ENCODE measurements at places on chromosomes 3 and 15.

GRCh38 chr15:63502843-63503738, 1.3 kb upstream of the USP3 start:
- DNase-seq = peak; percentile 82

GRCh38 chr3:149792452-149793270, at the start of gene ANKUB1:
Gene ANKUB1 (minus strand): TSS chr3:149792554. CDS start chr3:149792366, 188 bp downstream.
- no peak for DNase-seq

GRCh38 chr15:90873488-90873997, 5.2 kb downstream of the FURIN start:
- DNase-seq = no peak

- DNase-seq = no peak
Observed at GRCh38 chr15:81754078-81754477, 291.7 kb downstream of the MEX3B start.

GRCh38 chr3:38226273-38226672, 39.3 kb upstream of the SLC22A13 start:
- no peak for DNase-seq

GRCh38 chr3:40118091-40118490, 191.4 kb upstream of the EIF1B start:
- no peak for DNase-seq

GRCh38 chr3:163175970-163176369, 1679.4 kb downstream of the OTOL1 start:
- DNase-seq = no peak

DNA sequence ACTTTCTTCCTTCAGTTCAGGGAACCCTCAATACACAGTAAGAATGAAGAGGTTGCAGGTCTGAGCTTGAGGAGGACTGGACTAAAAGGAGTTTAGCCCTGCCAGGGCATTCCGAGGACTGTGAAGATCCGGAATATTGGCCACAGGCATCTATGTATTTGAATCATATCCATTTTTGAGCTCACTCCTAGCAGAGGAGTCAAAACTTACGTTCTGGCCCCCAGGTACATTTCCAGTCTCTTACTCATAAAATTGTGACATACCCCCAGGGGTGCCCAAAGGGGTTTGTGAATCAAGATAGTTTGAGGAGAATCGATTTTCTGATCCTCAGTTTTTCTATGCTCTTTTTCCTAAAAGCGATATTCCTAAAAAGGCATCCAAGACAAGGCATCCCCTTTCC, 27.6 kb upstream of the SRP14 start:
- no peak for DNase-seq

DNA sequence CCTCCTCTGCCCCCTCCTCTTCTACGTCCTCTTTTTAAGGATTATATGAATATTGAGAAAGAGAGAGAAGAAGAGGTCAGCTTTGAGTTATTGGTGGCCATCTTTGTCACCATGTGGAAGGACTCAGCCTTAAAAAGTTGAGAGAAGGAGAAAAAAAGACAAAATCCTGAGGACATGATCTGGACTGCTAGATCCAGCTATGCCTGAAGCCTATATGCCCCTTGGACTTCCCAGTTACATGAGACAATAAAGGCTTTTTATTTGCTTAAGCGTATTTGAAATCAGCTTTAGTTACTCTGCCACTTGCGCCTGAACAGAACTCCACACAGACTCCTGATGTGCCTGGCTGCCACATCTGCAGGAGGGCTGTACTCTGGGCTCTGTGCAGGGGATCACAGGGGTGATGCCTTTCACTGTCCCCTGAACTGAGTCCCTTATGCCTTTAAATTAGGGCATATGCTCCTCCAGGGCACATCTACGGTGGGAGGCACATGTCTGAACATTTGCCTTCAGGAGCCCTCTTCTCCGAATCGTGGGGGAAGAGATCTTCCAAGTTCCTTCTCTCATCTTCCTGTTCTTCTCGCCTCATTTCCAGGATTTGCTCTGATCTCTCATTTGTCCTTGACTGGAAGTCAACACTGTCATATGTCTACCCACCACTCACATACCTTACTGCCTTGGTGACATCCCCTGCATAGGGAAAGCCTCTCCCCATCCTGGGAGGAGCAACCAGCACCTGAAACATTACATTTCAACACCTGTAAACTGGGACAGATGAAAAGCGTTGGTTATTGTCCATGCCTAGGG, 14.0 kb upstream of the PLA2G4E start:
- DNase-seq = no peak

DNA sequence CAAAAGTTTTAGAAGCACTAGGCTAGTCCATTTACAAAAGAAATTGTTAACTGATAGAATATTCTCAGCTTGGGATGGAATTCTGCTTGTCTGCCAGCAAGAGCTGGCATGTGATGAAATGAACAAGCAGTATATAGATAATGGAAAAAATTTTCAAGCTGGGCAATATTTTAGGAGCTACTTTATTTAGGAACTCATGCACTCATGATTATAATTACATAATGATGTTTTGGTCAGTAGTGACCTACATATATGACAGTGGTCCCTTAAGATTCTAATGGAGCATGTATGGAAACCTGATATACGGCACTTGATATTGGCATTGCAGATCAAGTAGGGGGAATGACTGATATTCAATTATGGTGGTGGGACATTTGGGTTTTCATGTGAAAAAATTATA, 6.1 kb downstream of the EAF1 start:
- DNase-seq = no peak

DNA sequence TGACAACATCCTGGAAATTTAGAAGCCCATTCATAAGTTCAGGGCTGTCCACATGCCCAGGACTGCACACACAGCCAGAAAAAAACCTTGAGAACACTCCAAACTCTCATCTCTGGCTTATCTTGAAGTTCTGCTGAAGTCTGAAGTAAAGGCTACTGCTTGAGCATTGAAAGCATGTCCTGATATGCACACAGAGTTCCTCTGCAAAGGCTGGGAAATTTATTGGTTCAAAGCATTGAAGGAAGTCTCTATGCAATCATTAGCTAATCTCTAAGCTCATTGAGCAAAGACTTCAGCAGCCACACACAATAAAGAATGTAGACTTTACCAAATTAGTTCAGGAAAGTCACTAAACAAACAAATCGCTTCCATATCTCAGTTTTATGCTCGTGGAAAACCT, 162.0 kb upstream of the STT3B start:
- no peak for DNase-seq

DNA sequence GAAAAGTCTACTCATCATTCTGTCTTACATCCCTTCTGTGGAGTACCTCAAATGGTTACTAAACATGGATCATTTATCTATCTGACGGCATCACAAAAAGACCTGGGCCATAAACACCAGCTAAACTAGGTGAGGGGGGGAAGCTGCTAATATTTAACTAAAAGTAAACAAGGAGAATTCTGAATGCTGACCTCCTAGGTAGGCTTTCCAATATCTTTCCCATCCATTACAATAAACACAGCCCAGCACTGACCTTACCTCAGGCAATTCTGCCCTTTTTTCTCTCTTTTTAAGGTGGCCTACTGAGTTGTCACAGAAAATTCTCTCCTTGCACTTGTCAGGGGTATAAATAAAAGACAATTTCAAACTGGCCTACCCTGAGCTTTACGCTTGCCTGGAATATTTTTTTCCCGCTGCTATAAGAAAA, 33.1 kb downstream of the USF3 start:
- DNase-seq = no peak

DNA sequence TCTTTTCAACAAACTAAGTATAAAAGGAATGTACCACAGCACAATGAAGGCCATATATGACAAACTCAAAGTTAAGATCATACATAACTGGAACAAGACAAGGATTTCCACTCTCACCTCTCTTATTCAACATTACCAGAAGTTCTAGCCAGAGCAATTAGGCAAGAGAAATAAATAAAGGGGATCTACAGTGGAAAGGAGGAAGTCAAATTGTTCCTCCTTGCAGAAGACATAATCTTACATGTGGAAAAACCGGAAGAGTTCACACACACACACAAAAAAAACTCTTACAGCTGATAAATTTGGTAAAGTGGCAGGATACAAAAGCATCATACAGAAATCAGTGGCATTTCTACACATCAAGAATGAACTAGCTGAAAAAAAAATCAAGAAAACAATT, 277.9 kb downstream of the MCTP2 start:
- DNase-seq = no peak

GRCh38 chr15:48547286-48547685, 98.2 kb downstream of the FBN1 start:
- DNase-seq = no peak

GRCh38 chr3:59695860-59696259, 646.0 kb upstream of the CFAP20DC start:
- DNase-seq = no peak

DNA sequence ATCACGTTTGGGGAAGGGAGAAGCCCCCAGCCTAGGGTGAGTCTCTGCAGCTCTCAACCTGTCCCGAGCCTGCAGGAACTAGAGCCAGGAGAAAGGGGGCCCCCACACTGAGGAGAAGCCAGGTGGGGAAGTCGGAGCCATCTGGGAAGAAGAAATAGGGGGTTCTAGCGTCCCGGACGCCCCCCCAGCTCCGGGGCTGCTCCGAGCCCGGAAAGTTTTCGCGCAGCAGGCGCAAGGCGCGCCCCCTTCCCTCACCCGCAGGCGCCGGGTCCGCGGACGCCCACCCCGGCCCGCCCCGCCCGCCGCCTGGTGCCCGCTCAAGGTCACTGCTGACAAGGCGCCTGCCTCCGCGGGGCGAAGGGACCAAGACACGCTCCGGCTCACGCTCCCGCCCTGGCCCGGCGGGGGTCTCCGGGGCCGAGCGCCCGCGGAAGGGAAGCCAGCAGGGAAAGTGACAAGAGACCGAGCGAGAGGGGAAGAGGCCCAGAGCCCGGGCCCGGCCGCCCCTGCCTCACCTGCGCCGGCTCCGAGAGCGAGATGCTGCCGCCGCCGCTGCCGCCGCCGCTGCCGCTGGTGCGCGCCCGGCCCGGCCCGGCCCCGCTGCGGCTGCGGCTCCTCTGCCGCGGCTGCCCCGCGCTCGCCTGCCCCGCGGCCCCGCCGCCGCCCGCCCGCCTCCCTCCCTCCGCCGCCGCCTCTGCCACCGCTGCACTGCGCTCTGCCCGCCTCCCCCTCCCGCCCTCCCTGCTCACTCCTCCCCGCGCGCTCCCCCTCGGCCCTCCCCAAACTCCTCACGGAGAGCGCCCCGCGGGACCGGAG, 108.4 kb upstream of the SLC6A11 start:
- DNase-seq = no peak

DNA sequence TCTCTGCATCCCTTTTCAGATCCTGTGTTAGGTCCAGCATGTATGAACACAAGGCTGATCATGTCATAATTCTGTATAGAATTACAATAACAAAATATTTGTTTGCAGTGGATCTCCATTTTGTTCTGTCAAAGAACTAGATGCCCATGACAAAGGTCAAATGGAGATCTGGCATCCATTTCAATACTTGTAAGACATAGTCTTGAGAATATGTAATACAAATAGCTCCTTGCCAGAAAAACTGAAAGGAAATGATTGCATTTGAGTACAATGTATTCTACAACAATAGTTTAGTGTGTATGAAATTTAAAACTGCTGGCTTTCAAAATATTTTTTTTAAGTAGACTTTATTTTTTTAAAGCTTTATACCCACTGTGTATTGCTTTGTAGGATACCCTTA, 101.1 kb downstream of the CMSS1 start:
- no peak for DNase-seq

- no peak for DNase-seq
Observed at GRCh38 chr3:195878424-195879274, 29.7 kb downstream of the TNK2 start.

GRCh38 chr3:197883541-197883940, 66.4 kb upstream of the RPL35A start:
- no peak for DNase-seq

DNA sequence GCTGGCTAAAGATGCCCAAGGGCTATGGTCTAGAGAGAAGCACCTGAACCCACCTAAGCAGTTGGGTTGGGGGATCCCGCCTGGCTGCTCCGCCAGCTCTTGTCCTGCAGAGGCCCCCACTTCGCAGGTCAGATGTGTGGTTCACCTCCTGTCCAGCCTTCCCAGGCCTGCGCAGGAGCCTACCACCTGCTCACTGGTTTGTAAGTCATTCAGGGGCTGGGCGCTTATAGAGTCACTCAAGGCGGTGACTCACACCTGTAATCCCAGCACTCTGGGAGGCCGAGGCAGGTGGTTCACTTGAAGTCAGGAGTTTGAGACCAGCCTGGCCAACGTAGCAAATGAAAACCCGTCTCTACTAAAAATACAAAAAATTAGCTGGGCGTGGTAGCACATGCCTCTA, 3.9 kb upstream of the FURIN start:
- DNase-seq = no peak

- no peak for DNase-seq
Observed at GRCh38 chr3:187713504-187713903, 11.1 kb upstream of the RTP2 start.

GRCh38 chr3:59994732-59995304, 945.0 kb upstream of the CFAP20DC start:
- no peak for DNase-seq

DNA sequence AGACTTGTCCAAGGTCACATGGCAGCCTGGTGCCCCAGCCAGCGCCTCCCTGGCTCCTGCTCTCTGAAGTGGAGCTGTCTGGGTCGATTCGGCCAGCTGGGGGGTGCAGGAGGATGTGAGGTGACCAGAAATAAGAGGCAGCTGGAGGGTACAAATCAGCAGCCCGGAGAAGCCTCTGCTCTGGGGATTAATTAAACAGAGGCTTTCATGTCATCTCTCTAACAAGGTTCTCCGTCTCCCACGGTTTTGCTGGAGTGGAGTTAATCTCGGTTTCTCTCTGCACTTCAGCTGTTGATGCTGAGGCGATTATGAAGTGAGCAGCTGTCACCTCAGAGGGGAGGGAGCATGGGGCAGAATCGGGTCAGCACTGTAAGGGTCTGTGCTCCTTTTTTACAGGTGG, 236.8 kb downstream of the TLE3 start:
- no peak for DNase-seq

DNA sequence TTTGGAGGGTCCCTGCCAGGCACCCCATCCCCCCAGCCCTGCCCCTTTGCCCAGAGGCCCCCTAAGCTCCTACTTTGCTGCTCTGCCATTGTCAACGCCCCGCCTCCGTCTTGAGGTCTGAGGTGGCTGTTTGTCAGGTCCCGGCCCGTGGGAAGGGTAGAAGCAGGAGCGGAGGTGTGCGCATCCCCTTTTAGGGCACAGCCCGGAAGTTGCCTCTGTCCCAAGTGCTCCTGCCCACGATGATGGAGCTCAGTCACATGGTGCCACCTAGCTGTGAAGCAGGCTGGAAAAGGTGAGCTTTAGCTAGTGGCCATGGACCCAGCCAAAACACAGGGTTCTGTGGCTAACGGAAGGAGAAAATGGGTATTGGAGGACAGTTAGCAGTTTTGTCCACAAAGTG, 28.5 kb upstream of the LCTL start:
- no peak for DNase-seq

DNA sequence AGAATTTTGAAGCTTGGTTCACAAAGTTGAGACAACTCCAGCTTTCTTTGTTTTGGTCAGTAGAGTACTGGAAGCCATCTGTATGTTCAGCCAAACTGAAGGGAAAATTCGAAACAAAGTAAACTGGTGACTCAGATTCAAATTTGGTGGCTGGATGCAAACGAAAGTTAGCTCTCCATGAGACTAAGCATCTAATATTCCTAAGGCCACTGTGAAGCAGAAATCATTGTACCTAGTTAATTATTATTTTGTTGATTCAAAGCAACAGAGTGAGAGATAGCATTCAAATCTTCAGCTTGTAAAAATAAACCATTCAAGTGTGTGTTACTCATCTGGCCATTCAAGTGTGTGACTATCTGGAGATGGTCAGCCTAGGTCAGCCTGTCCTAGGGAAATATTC, 42.1 kb downstream of the NR2F2 start:
- no peak for DNase-seq
